ENCODE measurements at places on chromosomes 2 and 18. TPM values are rescaled to one million over a fixed set of nuclear protein-coding genes. Genes with fewer than 3 reads are reported as not detected.

DNA sequence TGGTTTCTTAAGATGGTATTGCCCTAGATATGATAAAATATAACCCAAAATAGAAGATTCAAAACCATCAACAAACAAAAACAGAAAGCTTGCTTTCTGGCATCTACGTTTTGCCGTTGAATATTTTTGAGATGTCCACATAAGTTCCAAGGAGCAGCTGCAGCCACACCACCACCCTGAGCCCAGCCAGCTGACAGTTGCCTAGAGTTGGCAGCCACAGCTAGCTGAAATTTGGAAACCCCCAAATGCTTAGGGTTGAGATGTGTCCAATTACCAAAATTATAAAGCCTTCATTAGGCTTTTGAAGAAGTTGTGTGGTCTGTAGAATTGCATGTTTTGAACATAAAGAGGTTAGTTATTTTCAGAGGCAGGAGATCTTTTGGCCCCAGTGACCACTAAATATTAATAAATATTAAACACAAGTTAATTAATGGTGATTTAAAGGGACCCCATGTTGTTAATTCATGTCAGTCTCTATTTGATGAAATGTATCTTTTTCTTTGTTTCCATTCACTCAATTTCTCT is 118.1 kb upstream of the DTNA start:
- no peaks in the 10 kb centered on the region for H3K27me3 ChIP-seq
- no peak for DNase-seq
- no peaks in the 10 kb centered on the region for H3K4me1 ChIP-seq
- no peaks in the 10 kb centered on the region for H3K36me3 ChIP-seq
- H3K4me3 ChIP-seq: no peak overlapping the region

GRCh38 chr2:189952536-189953109 is 109.9 kb downstream of the MSTN start:
- no peaks in the 10 kb centered on the region for H3K36me3 ChIP-seq
- no peak for DNase-seq
- peaks cover 3% of the 10 kb centered on the region for H3K4me1 ChIP-seq
- no peak overlapping the region for H3K4me3 ChIP-seq
- peaks cover 5% of the 10 kb centered on the region for H3K27me3 ChIP-seq
- no peak overlapping the region for H3K27ac ChIP-seq

DNA sequence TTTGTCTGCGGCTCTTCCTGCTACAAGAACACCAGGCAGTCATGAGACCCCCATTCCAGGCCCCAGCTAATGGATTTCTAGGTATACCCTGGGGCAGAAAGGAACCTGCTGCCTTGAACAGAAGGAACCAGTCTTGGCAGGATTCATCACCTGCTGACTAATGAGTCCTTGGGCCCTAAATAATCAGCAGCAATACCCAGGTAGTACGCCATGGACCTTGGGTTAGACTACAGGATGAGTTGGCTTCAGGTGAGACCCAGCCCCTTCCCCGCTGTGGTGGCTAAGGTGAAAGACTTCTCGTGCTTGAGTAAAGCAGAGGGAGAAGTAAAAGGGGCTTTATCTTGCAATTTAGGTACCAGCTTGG is 105.0 kb downstream of the SPIRE1 start:
- peaks cover 8% of the 10 kb centered on the region for H3K36me3 ChIP-seq
- no peak overlapping the region for H3K27ac ChIP-seq
- H3K4me3 ChIP-seq: no peak overlapping the region
- H3K27me3 ChIP-seq: peaks cover 10% of the 10 kb centered on the region

DNA sequence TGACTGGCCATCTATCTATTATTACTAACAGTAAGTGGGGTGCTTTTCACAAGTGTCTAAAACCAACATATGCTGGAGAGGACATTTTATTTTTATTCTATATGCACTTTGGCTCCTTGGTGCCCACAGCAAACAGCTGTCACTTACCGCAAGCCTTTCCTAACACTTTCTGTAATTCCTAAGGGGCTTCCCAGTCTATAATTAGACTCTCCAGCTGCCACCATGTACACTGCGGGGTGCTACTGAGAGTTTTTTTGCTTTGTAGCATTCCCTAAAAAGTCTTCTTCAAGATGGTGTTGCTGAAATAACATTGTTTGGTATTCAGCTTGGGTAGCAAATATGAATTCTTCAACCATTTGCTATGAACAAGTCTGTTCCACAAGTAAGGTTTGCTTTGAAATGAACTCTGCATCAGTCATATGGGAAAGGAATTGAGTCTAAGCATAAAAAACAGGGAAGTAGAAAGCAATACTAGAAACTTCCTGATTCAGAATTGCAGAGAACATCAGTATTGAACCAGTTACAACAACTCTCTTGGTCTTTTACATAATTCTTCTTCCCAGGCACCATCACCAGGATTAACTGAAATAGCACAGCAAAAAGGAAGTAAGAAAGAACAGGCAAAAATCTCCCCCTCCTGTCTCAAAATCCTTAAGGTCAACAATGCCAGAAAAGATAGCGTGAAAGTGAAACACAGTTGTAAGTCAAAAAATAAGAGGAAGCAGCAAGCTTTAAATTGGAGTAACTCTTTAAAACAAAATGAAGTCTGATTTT is 28.6 kb downstream of the EPB41L3 start:
- no peak for DNase-seq
- no peak overlapping the region for H3K27ac ChIP-seq
- no peak overlapping the region for H3K4me3 ChIP-seq
- H3K36me3 ChIP-seq: no peaks in the 10 kb centered on the region

GRCh38 chr2:64401529-64401880 is 52.5 kb upstream of the LGALSL start:
- no peak overlapping the region for H3K27ac ChIP-seq
- H3K4me1 ChIP-seq: no peaks in the 10 kb centered on the region
- DNase-seq: no peak
- H3K27me3 ChIP-seq: peaks cover 2% of the 10 kb centered on the region

- H3K27me3 ChIP-seq: no peaks in the 10 kb centered on the region
- H3K4me1 ChIP-seq: peaks cover 62% of the 10 kb centered on the region
- H3K4me3 ChIP-seq: no peak overlapping the region
- no peak for DNase-seq
- H3K36me3 ChIP-seq: peaks cover 31% of the 10 kb centered on the region
Measured at GRCh38 chr2:233410196-233410760, 56.0 kb downstream of the DGKD start.

GRCh38 chr2:80392441-80392840 is 87.9 kb upstream of the LRRTM1 start:
- H3K27ac ChIP-seq: no peak overlapping the region
- no peak overlapping the region for H3K4me3 ChIP-seq
- no peak for DNase-seq
- no peaks in the 10 kb centered on the region for H3K36me3 ChIP-seq
- no peaks in the 10 kb centered on the region for H3K4me1 ChIP-seq
- H3K27me3 ChIP-seq: no peaks in the 10 kb centered on the region

DNA sequence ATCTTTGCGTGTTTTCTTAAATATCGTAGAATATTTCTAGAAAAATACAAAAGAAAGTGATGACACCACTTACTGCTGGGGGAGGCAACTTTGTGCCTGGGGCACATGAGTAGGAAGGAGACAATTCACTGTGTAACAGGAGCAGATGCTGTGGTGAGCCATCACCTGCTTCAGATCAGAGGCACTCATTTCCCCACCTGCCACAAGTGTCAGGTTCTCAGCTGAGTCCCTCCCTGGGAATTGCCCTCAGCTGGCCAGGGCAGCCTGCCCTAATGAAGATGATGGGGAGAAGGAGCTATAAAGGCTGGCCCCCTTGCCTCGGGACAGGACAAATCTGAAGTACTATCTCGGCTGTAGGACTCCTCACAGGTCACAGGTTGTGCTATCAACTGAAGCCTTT is 322.8 kb downstream of the STK39 start:
- DNase-seq: no peak
- H3K27ac ChIP-seq: no peak overlapping the region
- peaks cover 1% of the 10 kb centered on the region for H3K27me3 ChIP-seq

GRCh38 chr2:110816404-110817365 is 84.3 kb downstream of the ACOXL start:
- no peak overlapping the region for H3K4me3 ChIP-seq
- no peaks in the 10 kb centered on the region for H3K36me3 ChIP-seq

The PARD6G gene
- total RNA-seq: 0.40 TPM

The AOX1 gene
- 0.38 TPM for total RNA-seq

The SPHKAP gene
- not detected for total RNA-seq

The CRACDL gene
- 0.31 TPM for total RNA-seq

The PLB1 gene
- total RNA-seq: 0.64 TPM

The NT5DC4 gene
- not detected for total RNA-seq

All from activated CD4-positive, alpha-beta memory T cell treated with anti-CD3 and anti-CD28 coated beads for 36 hours (primary cell).